ENCODE measurements at places on chromosomes 1 and 21.

GRCh38 chr1:42138586-42138985 lies 14.6 kb upstream of the GUCA2B start:
- no peaks in the 10 kb centered on the region for H3K36me3 ChIP-seq
- peaks cover 7% of the 10 kb centered on the region for H3K4me1 ChIP-seq
- no peaks in the 10 kb centered on the region for H3K27me3 ChIP-seq

- H3K27me3 ChIP-seq: peaks cover 12% of the 10 kb centered on the region
- H3K4me1 ChIP-seq: no peaks in the 10 kb centered on the region
- H3K36me3 ChIP-seq: no peaks in the 10 kb centered on the region
- peak; percentile 59 for DNase-seq
- no peak overlapping the region for H3K4me3 ChIP-seq
Observed at GRCh38 chr1:205484985-205485967, 19.2 kb upstream of the CDK18 start.

- H3K36me3 ChIP-seq: no peaks in the 10 kb centered on the region
- no peak overlapping the region for H3K27ac ChIP-seq
- H3K27me3 ChIP-seq: no peaks in the 10 kb centered on the region
- H3K4me3 ChIP-seq: no peak overlapping the region
- no peak for DNase-seq
Observed at GRCh38 chr1:45375104-45376090, 35.2 kb upstream of the MUTYH start.

- no peak overlapping the region for H3K4me3 ChIP-seq
- H3K4me1 ChIP-seq: no peaks in the 10 kb centered on the region
- no peak overlapping the region for H3K27ac ChIP-seq
- DNase-seq: no peak
- H3K27me3 ChIP-seq: no peaks in the 10 kb centered on the region
Observed at GRCh38 chr1:112251766-112252506, 144.1 kb upstream of the CTTNBP2NL start.

DNA sequence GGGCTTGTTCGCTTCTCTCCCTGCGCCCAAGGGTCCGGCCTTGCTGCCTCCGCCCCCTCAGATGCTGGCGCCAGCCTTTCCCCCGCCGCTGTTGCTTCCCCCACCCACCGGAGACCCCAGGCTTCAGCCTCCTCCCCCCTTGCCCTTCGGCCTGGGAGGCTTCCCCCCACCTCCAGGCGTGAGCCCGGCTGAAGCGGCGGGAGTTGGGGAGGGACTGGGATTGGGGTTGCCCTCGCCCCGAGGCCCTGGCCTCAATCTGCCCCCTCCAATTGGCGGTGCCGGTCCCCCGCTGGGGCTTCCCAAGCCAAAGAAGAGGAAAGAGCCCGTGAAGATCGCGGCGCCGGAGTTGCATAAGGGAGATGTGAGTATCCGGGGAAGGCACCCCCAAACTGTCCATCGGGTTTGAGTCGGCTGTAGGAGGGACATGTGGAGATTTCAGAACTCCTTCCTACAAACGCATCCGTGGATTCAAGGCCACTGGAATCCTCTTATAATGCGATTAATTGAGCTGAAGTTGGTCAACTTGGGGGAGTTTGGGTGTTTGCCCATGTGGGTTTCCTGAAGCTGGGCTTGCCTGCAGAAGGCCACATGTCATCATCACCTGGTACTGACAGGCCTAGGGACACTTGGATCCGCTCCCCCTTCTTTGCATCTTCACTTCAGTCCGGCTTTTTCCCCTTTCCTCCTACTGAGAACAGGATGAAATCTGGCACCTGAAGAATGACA lies 707 bp downstream of the PRCC start:
- no peaks in the 10 kb centered on the region for H3K27me3 ChIP-seq
- peaks cover 37% of the 10 kb centered on the region for H3K4me1 ChIP-seq
- peak overlapping the region; percentile 79 for H3K4me3 ChIP-seq
- peak; percentile 54 for DNase-seq
- H3K36me3 ChIP-seq: peaks cover 11% of the 10 kb centered on the region

DNA sequence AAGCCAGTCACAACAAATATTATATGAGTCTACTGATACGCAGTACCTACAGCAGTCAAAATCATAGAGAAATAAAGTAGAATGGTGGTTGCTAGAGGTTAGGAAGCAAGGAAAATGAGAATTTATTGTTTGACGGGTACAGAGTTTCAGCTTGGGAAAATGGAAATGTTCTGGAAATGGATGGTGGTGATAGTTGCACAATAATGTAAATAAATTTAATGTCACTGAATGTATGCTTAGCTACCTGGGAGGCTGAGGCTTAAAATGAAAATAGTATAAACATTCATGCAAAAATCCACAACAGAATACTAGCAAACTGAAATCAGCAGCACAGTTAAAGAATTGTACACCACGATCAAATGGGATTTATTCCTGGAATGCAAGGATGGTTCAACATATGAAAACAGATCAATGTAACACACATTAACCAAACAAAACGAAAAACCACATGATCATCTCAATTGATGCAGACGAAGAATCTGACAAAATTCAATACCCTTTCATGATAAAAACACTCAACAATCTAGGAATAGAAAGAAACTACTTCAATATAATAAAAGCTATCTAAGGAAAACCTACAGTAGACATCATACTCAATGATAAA lies 10.7 kb downstream of the TUT4 start:
- H3K4me1 ChIP-seq: peaks cover 6% of the 10 kb centered on the region
- H3K36me3 ChIP-seq: no peaks in the 10 kb centered on the region
- DNase-seq: no peak
- no peak overlapping the region for H3K4me3 ChIP-seq
- no peaks in the 10 kb centered on the region for H3K27me3 ChIP-seq

DNA sequence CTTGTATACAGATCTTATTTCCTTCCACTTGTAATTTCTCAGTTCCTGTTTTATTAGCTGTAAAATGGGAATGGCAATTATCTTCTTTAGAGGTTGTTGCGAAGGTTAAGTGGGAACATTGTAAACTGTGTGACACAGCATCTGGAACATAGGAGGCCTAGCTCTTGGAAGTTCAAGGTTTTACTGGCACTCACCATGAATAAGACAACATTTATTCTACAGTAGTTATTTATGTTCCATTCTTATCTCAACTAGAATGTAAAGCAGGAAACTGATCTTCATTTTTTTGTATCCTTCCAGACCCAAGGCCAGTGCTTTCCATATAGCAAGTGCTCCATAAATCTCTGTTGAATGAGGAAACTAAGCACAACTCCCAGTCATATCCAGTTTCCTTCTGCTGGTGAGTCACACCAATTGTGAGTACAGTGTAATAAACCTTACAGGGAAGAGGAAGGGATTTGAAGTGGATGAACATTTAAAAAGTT lies 1.4 kb downstream of the BCL10 start:
- no peak overlapping the region for H3K27ac ChIP-seq
- H3K27me3 ChIP-seq: no peaks in the 10 kb centered on the region
- DNase-seq: peak; percentile 64
- peak overlapping the region; percentile 92 for H3K4me3 ChIP-seq

GRCh38 chr1:39410915-39411436 lies 80.5 kb upstream of the BMP8A start:
- peaks cover 12% of the 10 kb centered on the region for H3K36me3 ChIP-seq
- no peak overlapping the region for H3K27ac ChIP-seq
- DNase-seq: peak; percentile 46
- H3K4me3 ChIP-seq: no peak overlapping the region

DNA sequence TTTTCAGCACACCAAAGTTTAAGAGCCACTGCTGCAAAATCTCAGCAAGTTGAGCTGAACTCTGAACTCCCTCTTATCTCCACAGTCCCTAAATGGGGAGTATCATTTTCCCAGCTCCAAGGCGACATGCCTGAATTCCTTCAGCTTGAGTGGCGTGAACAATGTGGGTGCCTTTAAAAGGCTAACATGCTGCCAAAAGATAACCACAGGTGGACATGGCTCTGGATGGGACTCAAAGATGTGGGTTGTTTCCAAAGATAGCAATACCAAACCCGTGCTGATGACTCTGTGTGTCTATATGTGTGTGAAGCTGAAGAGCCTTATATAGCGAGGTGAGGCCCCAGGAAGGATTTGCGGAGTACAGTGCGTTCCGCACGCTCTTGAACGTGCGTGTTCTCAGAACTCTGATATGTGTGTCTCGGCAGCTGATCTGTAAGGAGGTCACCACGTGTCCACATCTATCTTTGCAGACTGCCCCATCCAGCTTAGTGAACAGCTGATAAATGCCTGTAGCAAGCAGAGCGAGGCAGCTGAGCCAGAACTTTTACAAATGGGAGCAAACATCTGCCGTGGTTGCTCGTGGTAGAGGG lies 189.2 kb downstream of the DYRK1A start:
- H3K4me3 ChIP-seq: no peak overlapping the region
- no peak overlapping the region for H3K27ac ChIP-seq
- DNase-seq: no peak
- H3K27me3 ChIP-seq: no peaks in the 10 kb centered on the region
- no peaks in the 10 kb centered on the region for H3K4me1 ChIP-seq

- peaks cover 73% of the 10 kb centered on the region for H3K4me1 ChIP-seq
- H3K36me3 ChIP-seq: no peaks in the 10 kb centered on the region
- no peak for DNase-seq
- H3K4me3 ChIP-seq: no peak overlapping the region
Observed at GRCh38 chr1:160722726-160723125, 11.1 kb upstream of the CD48 start.

GRCh38 chr1:40161888-40162397 lies 756 bp downstream of the RLF start:
- peak overlapping the region; percentile 94 for H3K4me3 ChIP-seq
- peak overlapping the region; percentile 91 for H3K27ac ChIP-seq
- no peaks in the 10 kb centered on the region for H3K36me3 ChIP-seq
- H3K4me1 ChIP-seq: peaks cover 28% of the 10 kb centered on the region
- DNase-seq: no peak
- no peaks in the 10 kb centered on the region for H3K27me3 ChIP-seq

DNA sequence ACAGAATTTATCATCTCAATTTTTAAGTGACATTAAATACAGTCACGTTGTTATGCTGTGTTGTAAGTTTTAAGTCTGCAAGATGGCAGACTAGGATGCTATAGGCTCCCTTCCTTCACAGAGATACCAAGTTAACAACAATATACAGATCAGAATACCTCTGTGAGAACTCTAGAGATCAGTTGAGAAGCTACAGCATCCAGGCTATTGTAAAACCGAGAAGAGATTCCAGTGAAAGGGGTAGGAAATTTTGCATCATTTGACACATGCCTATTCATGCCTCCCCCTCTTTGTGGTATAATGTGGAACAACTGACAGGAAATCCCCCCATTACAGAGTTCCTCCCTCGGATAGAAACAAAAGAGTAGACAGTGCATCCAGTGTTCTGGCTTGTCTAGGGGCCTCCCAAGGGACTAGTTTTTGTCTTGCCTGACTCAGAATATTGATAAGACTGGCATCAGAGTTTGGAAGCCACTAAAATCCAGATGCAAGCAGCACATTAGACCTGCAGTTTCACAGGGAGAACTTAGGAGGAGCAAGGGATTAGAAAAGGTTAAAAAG lies 80.6 kb downstream of the LBR start:
- H3K27ac ChIP-seq: no peak overlapping the region
- H3K4me3 ChIP-seq: no peak overlapping the region
- no peaks in the 10 kb centered on the region for H3K27me3 ChIP-seq
- H3K36me3 ChIP-seq: no peaks in the 10 kb centered on the region
- no peak for DNase-seq

Data from CD14-positive monocyte (primary cell).